ENCODE measurements at places on chromosomes 2 and 18.

DNA sequence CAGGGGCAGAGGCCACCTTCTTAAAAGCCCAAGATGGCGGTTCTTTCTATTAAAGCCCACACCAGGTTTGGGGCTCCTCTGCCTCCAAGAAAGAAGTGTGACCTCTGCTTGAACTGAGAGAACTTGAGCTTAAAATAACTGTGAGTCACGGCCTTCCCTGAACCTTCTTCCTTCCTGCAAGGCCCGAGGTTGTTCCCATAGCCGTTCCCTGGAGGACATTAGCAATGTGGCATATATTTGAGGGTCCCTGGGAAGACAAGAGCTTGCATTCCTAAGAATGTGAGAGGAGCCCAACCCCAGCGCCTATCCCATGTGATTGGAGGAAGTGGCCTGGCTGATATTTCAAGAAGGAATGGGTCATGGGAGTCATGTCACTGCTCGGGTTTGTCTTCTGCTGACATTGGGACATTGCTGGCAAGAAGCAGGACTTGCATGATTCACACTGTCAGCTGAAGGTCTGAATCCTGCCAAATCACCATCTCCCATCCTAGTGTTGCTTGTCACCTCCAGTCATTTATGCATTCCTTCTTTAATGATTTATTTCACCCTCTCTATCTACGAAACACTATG lies 168.1 kb downstream of the TRIB2 start:
- DNase-seq = peak; percentile 19

GRCh38 chr2:167187049-167187727 lies 298.9 kb downstream of the XIRP2 start:
- DNase-seq = no peak

GRCh38 chr18:21262244-21262643 lies 20.2 kb downstream of the GREB1L start:
- no peak for DNase-seq

DNA sequence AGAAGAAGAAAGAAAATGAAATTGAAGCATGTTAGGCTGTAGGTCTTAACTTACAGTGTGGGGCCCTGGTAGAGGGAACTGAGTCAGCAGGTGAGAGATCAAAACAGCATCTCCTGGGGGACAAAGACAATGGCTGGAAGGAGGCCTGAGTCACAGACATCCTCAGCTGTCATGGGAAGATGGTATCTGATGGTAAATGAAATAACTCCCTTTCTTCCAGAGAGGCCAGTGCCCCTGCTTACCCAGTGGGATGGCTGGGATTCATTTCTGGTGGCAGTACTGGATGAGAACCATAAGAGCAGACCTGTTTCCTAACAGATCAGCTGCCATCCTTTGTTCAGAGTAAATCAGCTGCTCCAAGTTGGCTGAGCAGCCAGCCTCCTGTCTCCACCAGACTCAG lies 251.3 kb upstream of the EPAS1 start:
- DNase-seq = no peak

DNA sequence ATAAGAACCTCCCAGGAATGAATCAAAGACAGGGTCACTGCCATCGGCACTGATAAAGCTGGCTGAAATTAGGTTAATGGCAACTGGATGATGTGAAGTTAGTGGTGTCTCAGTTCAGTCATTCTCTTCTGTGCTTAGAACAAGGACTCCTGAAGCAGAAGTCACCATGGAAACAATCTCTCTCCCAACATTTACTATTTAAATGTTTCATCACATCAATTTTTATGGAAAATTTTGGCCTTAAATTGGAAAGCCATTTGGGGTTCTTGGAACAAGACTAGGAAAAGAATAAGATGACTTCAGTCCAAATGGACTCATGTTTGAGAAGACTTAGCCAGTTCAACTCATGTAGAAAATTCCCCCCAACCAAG lies 15.5 kb upstream of the ARL5A start:
- DNase-seq = no peak

- DNase-seq = peak; percentile 73
These were observed 25.2 kb upstream of the CYTIP start for GRCh38 chr2:157468931-157469708.

DNA sequence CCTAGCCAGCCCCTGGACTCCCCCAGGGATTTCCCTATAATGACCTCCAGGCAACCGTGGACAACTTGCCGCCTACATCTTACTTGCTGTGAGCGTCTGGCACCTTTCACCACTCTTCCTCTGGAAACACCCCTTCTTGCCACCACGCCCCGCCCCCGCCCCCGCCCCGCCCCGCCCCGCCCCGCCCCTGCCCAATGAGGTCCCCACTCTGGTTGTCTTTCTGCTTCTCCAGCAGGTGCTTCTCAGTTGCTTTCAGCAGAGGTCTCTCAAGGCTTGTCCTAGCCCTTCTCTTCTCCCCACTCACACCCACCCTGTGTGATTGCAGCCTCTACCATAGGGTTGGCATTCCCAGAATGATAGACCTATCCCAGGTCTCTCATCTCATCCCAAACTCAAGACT lies 214.5 kb downstream of the EN1 start:
- no peak for DNase-seq

- DNase-seq = no peak
These were observed 22.1 kb upstream of the OTOS start for GRCh38 chr2:240162531-240162930.

Measured in amniotic stem cell (primary cell).